ENCODE measurements at places on chromosomes 6 and 20.

DNA sequence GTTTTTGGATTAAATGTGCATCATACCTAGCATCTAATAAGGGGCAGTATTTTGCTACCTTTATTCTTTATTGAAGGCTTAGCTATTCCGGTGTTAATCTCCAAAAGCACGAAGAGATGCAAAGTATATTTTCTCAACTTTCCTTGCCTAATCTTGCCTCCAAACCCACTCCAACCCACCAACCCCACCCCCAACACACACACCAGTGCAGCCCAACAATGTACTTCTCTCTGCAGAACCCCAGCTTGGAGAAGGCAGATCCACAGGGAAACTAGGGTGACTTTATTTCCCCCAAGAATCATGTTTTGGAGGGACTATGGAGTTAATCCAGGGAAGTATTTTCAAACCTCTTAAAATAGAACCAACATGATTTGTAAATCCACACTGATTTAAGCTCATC is 73.6 kb downstream of the ZMYND8 start:
- no peak for DNase-seq

- no peak for DNase-seq
Observed at GRCh38 chr6:167108278-167108677, 14.6 kb upstream of the CCR6 start.

GRCh38 chr6:139398658-139399057 is 24.2 kb upstream of the CITED2 start:
- no peak for DNase-seq

GRCh38 chr6:166489301-166490155 is 97.0 kb downstream of the RAMACL start:
- no peak for DNase-seq

GRCh38 chr6:15901141-15902115 is 227.5 kb upstream of the MYLIP start:
- DNase-seq: no peak

DNA sequence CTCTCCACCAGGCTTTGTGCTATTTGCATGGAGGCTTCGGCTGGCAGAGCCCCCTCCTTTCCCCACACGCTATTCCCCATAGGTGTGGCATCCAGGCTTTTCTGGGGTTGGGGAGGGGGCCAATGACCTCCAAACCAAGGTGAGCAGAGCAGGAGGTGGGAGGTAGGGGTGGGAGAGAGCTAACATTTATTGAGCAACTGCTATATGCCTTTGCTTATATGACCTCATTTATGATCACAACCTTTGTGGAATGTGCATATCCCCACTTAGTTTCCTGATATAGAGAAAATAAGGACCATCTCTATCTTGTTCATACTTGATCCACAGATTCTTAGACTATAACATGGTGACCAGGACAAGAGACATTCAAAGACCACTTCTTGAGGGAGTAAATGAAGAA is 17.8 kb upstream of the SLC22A7 start:
- DNase-seq: no peak
